NCI-H748 treated with DMSO at 0.1 percent for 48 hours (cell line): ENCODE measurements at places on chromosomes 2 and 18.

DNA sequence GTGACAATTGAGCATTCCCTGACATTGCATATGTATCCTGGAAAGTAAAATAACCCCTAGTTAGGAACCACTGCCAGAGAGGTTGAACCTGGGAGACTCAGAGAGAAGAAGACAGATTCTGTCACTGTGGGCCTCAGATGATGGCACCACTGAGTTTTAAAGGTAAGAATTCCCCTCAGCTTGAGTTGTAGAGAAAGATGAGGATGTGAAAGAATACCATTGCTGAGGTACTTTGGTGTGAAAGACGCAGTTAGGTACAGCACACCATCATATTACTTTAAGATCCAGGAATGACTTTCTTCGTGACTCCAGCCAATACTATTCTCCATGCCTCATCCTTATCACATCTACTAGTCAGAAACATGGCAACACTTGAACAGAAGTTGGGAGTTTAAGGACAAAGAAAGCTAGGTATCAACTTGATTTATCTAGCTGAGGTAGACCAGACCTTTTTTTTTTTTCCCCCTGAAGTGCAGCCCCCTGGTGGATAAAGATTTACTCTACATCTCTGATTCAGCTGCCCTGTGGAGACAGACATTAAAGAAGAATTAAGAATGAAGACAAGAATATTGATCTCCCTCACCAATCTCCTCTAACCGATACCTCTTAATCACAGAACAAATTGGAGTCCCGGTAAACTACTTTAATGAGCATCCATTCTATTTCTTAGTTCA, 630.5 kb upstream of the FANCL start:
- no peak for DNase-seq

DNA sequence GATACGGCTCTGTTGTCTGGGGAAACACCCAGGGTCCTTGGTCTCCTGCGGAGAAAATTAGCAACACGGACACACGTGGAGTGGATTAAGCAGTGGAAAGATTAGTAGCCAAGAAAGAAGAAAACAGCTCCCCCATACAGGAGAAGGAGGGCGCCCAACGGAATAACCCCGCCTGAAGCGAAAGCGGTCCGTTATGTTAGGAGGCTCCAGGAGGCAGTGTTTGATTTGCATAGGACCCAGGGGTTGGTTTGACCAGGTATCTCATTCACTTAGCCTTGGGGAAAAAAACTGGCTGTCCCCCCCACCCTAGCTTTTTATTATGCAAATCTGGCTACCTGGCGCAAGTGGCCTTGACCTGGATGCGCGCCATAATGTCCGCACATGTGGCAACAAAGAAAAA, 170.1 kb upstream of the KYNU start:
- DNase-seq, result no peak

- DNase-seq, result no peak
Measured at GRCh38 chr2:39020383-39020782, 100.5 kb downstream of the SOS1 start.

DNA sequence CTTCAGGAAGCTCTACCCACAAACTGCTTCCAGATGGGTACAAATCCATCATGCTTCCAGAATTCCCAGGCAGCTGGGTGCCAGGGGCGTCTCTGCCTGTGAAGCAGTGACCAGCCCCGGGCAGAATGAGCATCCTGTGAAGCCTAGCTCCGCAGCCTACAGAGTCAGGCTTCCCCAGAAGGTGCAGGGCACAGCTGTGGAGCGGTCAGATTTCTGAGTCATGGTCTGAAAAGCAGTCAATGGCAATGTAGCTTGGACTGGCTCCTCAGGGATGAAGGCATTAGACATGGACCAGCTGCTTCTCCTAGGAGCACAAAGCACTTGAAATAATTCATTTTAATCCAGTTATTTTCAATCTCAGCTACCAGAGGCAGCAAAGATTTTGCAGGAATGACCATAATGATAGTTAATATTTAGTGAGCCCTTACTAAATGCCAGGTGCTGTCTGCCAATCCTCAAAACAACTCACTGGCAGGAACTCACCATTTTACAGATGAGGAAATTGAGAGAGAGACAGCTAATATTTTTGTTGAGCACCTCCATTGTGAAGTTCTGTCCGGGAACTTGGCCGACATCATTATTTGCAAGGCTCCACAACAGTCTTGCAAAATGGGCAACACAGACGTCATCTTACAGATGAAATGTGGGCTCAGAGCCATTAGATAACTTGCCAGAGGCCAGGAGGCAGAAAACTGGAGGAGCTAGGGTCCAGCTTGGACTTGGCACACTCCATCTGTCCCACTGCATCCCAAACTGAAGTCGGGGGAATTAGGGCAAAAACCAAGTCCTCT, 31.7 kb downstream of the ACMSD start:
- no peak for DNase-seq

- no peak for DNase-seq
Measured at GRCh38 chr18:75167759-75168618, 41.0 kb downstream of the PTGR3 start.

- DNase-seq, result no peak
Measured at GRCh38 chr2:98793897-98794830, 63.2 kb upstream of the MGAT4A start.

GRCh38 chr2:71570951-71571460, 117.6 kb downstream of the DYSF start:
- DNase-seq, result no peak

DNA sequence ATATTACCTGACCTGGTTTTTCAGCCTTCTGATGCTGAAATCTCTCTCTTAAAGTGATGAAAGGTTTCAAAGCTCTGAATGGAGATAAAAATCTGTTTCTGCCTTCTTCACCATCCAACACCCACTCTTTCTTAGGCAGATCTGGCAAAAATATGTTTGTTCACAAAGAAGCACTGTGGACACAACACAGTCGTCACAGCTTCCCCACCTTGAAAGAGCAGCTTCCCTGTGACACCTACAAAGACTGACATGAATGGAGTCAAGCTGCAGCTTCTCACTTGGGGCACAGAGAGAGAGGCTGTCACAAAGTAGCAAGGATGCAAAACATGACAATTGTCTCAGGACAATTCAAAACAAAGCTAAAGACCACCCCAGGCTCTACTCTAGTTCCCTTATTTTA, 86.5 kb downstream of the ICOS start:
- DNase-seq, result no peak

- no peak for DNase-seq
Measured at GRCh38 chr2:242029422-242030225, 160.1 kb downstream of the RTP5 start.

DNA sequence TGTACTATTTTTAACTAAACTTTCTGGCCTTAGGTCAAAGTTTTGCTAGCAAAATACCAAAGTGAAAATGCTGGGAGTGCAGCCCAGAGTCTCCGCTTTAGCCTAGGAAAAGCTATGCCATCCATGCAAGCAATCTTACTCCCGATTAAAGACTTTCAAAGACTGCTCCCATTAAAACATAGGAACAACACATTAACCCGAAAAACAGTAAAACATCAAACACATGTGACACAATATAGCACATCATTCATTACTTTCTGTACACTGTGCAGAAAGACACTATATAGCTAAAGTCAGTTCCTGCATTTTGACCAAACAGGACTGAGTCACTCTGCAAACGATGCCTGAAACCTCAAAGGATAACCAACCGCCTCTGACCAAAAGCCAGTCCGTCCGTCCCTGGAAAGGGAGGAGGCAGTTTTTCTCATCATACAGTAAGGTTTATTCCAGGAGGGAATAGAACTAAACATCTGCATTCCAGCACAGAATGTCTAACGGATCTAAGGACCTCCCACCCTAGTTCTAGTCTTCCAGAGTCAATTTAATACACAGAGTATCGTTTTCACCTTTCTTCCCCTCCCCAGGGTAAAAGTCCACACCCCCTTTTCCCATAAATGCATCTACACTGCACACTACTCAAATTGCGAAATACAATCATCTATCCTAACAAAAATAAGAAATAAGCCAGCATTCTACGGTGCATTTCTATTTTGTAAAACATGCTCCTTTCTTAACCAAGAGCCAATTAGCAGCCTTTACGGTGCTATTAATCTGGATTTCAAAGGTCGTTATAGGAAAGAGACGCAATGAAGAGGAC, 1.7 kb downstream of the ROCK2 start:
- DNase-seq, result no peak

DNA sequence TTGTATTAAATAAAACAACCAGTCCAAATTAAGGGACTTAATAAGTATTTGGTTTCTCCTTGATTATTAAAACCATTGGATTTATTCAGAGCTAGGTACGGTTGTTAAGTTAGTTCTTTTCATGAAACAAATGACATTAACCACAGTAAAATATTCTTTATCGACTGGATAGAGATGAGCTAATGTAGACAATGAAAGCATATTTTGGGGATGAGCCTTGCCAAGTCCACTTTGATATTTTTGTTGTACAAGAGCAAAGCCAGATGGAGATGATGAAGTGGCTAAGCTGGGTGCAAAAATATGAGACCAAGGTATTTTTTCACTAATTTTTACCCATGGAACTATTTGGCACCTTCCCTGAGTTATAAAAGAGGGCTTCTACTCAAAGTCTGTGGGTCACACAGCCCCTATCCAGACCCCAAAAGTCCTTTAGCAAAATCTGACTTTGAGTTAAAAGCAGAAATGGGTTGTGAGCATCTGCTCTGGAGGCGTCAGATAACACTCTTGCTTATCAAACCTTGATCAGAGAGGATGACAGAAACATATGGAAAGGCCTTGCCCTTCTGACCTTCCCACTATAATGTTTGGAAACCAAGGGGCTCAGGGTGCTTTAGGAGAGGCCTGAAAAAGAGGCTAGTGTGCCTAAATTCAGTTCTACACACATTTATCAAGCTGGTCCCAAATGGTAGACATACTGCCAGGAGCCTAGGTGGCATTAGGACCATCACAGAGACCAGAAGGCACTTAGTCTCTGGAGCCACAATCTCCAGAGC, 456.8 kb downstream of the MTX2 start:
- no peak for DNase-seq

GRCh38 chr18:33184175-33184574, 256.3 kb downstream of the CCDC178 start:
- no peak for DNase-seq

DNA sequence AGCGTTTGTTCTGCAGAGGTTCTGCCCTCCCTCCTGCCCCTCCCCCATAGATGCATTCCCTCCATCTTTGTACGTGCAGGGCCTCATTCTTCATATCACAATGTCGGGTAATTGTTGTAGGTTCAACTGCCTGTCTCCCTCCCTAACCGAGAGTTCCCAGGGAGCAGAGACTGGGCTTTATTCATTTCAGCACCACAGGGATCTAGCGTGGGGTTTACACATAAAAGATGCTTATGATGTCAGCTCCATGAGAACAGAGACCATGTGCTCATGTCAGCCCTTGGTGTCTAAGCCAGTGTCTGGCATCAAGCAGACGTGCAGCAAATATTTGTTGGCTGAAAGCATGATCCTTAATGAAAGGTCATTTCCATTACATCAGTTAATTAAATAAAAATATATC, 298.9 kb upstream of the TRIB2 start:
- DNase-seq, result no peak

- no peak for DNase-seq
Measured at GRCh38 chr2:111045771-111046444, 74.8 kb upstream of the BCL2L11 start.

DNA sequence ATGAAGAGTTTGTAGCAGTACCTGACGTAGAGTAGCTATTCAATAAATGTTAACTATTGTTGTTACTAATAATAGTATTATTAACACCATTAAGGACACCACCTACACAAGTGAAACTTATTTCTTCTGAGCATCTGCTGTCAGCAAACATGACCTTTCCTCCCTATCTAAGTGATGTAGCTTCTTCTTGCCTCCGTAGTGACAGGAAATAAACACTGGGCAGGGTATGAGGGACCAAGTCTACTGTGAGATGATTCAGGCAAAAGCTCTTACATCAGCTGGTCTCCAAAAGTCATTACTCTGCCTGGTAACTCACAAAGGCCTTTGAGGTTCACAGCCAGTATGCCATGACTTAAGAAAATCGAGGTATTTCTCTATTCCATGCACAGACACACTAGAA, 750.5 kb downstream of the CPS1 start:
- no peak for DNase-seq

DNA sequence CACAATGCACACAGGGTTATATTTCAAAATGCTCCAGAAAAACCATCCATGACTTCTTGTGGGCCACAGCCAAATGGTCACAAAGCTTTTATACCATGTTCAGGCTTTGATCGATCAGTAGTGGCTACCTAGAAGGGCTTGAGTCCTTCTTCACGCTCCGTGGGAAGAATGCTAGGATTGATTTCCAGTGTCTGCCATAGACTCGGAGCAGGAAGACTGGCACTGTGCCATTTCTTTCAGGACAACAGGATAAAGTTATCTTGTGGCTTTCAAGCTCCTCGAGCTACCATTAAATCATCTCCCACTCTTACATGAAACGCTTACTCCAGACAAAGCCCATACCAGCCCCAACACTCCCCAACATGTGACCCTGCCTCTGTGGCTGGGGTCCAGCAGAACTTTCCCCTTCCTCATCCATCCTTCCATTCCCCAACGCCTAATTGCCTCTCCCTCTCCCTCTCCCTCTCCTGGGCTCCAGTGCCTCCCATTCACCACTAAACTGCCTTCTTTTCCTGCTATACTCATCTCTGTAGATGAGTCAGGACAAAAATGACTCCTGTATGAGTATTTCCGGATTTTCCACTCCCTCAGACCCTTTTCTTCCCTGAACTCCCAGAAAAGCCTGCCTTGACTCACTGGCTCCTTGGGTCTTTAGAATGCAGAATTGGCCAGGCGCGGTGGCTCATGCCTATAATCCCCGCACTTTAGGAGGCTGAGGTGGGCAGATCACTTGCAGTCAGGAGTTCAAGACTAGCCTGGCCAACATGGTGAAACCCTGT, 40.9 kb downstream of the ADD2 start:
- DNase-seq, result no peak

DNA sequence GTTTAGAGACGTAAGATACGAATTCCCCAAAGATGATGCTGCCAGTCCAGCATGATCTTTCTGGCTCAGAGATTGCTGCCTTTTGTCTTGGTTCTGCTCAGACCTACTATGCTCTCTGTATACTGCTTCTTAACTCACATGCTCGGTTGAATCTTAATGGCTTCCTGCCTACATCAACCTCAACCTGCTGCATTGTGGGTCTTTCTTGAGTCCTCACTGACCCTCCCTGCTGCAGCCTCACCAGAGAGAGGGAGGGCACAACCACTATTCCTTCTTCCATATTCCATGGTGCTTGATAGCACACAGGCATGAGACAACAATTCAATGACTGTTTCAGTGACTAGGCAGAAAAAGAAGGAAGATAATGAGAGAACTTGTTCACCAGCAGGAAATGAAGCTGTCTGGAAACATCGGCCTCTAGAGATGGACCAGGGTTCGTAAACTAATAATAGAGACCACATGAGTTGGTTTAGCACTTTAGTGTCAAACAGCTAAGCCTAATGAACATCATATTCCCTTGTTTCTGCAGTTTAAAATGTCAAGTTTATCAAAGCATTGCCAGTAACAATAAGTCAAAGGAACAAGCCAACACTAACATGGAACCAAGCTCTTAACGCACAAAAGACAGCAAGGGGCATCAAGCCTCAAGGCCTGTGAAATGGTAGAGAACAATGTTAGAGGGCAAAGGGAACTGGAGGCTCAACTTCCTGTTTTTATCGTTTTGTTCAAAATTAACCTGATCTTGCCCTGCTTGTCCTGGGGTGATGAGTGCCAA, 333.9 kb downstream of the PDE11A start:
- no peak for DNase-seq
